ENCODE measurements at places on chromosomes 12 and 14.

DNA sequence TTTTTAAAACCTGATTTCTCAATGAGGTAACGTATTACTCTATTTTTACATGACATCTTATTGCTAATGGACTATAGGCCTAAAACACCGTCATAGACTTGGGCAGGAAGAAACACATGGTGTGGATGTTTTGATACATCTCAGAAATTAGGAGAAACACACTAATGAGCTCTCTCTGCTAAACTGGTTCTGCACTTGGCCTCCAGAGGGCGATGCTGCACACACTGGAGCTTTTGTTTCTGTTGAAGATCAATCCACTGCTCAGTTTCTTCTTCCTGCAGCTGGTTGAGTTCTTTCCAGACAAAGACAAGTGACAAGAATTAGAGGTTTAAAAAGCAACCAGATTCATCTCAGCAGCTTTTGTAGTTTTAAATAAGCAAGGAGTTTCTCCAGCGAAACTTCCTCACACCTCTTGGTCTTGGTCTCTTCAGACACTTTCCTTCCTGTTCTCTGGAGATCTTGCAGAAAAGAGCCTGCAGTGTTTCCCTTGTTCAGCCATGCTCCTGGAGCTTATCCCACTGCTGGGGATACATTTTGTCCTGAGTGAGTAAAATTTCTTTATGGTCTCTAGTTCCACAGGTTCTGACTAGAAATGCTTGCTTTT is 178.5 kb upstream of the OR4E1 start:
- H3K4me3 ChIP-seq: no peak overlapping the region
- peak; percentile 46 for DNase-seq
- no peaks in the 10 kb centered on the region for H3K4me1 ChIP-seq
- H3K27me3 ChIP-seq: peaks cover 5% of the 10 kb centered on the region

DNA sequence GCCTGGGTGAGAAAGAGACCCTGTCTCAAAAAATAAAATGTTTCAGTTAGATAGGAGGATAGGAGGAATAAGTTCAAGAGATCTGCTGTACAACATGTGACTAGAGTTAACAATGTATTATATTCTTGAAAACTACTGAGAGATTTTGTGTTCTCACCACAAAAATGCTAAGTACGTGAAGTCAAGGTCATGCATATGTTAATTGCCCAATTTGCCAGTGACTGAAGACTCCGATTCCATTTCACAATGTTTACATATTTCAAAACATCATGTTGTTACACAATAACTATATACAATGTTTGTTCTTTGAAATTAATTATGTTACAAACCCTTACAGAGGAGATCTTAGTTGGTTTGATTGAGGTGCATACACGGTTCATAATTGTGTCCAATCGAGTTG is 52.1 kb downstream of the SLC15A4 start:
- H3K4me1 ChIP-seq: no peaks in the 10 kb centered on the region
- no peaks in the 10 kb centered on the region for H3K27me3 ChIP-seq
- H3K27ac ChIP-seq: no peak overlapping the region
- no peaks in the 10 kb centered on the region for H3K36me3 ChIP-seq

- H3K4me1 ChIP-seq: peaks cover 22% of the 10 kb centered on the region
- H3K4me3 ChIP-seq: no peak overlapping the region
- H3K27ac ChIP-seq: no peak overlapping the region
- H3K36me3 ChIP-seq: no peaks in the 10 kb centered on the region
- H3K27me3 ChIP-seq: no peaks in the 10 kb centered on the region
Measured at GRCh38 chr14:77052281-77053044, 24.0 kb upstream of the IRF2BPL start.

DNA sequence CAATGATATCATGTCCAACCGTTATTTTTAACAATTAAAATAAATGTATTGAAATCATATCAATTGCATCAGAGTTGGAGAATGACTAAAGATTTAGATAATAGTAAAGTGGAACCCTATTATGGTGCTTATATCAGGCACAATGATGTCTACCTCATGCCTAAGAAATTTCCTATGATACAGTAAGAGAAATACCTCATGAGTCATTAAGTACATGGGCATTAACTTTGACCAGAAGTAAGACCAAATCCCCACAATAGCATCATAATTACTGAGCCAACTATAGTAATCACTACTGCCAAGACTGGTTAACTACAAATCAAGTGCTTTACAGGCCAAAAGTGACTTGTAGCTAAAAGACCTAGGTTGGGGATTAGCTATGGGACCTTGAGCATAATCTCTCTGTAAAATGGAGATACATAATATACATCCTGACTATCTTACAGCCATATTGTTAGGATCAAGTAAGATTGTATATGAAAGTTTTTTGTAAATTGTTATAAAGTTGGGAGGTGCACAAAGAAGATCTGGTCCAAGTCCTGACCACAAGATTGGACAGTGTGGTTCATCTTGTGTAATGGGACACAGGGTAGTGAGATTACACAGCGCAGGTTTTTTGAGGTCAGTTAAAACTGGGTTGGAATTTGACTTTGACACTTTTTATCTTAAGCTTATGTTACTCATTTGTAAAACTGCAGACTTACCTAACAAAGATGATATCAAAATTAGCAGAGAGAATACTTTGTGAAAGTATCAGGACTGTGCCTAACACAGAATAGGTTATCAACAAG is 60.5 kb downstream of the ERGIC2 start:
- H3K27me3 ChIP-seq: no peaks in the 10 kb centered on the region
- H3K4me1 ChIP-seq: no peaks in the 10 kb centered on the region
- H3K4me3 ChIP-seq: no peak overlapping the region
- peaks cover 5% of the 10 kb centered on the region for H3K36me3 ChIP-seq
- DNase-seq: no peak

GRCh38 chr12:91406920-91407341 is 224.3 kb upstream of the DCN start:
- no peak overlapping the region for H3K4me3 ChIP-seq
- H3K36me3 ChIP-seq: no peaks in the 10 kb centered on the region
- no peak for DNase-seq

DNA sequence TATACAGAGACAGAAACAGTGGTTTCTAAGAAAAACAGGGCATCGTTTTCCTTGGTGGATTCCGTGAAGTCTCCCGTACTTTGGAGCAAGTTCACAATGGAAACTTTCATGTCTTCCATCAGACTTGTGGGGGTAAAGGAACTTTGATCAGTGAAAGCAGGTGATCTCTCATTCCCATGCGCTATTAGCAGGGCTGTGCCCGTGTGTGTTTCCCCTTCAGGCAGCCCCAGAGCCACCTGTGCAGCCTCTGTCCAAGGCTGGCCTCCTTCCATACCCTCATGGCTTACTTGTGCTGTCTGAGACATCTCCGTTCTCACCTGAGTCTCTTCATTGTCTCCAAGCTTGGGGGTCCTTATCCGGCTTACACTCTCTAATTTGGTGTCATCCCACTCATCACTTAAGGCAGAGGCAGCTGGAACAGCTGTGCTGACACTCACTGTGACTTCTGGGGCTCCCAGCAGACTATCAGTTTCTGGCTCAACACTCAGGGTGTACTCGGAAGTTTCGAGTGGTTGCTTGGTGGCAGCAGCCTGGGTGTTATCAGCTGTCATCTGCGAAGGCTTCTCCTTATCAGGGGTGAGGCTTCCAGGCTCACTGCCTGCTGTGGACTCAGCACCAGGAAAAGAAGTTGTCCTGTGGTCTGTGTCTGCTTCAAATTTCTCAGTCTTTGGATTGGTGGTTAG is 13.8 kb downstream of the ARMH4 start:
- no peak overlapping the region for H3K4me3 ChIP-seq
- no peaks in the 10 kb centered on the region for H3K4me1 ChIP-seq
- H3K36me3 ChIP-seq: no peaks in the 10 kb centered on the region
- no peak overlapping the region for H3K27ac ChIP-seq

GRCh38 chr12:64400041-64400440 is 4.2 kb upstream of the XPOT start:
- peak; percentile 38 for DNase-seq
- H3K4me3 ChIP-seq: peak overlapping the region; percentile 14
- H3K36me3 ChIP-seq: peaks cover 3% of the 10 kb centered on the region
- H3K4me1 ChIP-seq: peaks cover 4% of the 10 kb centered on the region
- H3K27ac ChIP-seq: peak overlapping the region; percentile 37

GRCh38 chr12:97921979-97922722 is 459.5 kb downstream of the RMST start:
- H3K4me1 ChIP-seq: no peaks in the 10 kb centered on the region
- DNase-seq: no peak
- H3K27ac ChIP-seq: no peak overlapping the region
- H3K27me3 ChIP-seq: no peaks in the 10 kb centered on the region

DNA sequence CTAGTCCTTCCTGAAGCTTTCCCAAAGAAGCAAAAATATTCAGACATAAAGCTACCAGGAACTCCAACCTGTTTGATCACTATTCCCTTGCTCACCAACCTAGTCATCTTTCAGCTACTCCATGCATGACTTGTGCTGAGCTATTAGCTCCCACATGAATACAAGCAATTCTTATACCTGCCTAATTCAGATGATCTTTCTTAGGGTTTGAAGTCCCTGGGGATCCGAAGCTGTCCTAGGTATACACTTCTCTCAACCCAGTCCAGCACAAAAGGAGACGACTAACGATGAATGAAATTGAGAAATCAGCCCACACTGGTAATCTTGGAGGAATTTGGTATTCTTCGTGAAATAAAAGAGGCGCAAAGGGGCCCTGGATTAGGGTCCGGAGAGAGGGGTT is 631 bp upstream of the PTGR2 start:
- no peaks in the 10 kb centered on the region for H3K36me3 ChIP-seq
- H3K27me3 ChIP-seq: no peaks in the 10 kb centered on the region
- H3K27ac ChIP-seq: peak overlapping the region; percentile 63

GRCh38 chr12:89325495-89325894 is 26.8 kb downstream of the DUSP6 start:
- H3K27me3 ChIP-seq: no peaks in the 10 kb centered on the region
- H3K4me1 ChIP-seq: no peaks in the 10 kb centered on the region
- H3K27ac ChIP-seq: no peak overlapping the region

- no peak overlapping the region for H3K27ac ChIP-seq
- no peak overlapping the region for H3K4me3 ChIP-seq
- DNase-seq: no peak
- H3K36me3 ChIP-seq: no peaks in the 10 kb centered on the region
Measured at GRCh38 chr14:75310295-75311111, 31.9 kb downstream of the FOS start.

DNA sequence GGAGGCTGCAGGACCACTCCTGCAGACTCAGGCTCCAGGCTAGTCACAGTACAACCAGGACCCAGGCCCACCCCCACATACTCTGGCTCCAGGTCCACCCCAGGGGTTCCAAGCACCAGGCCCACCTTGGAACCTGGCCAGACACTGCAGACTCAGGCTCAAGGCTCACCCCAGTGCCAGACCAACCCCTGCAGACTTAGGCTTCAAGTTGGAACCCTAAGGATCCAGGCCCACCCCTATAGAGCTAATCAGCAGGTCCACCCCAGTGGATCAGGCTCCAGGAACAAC is 8.8 kb downstream of the WASHC3 start:
- H3K27me3 ChIP-seq: no peaks in the 10 kb centered on the region
- H3K4me1 ChIP-seq: no peaks in the 10 kb centered on the region
- H3K36me3 ChIP-seq: peaks cover 35% of the 10 kb centered on the region
- no peak overlapping the region for H3K27ac ChIP-seq
- no peak overlapping the region for H3K4me3 ChIP-seq

GRCh38 chr14:73428353-73428824 is 30.0 kb downstream of the NUMB start:
- H3K27ac ChIP-seq: no peak overlapping the region
- H3K36me3 ChIP-seq: no peaks in the 10 kb centered on the region
- no peak for DNase-seq
- H3K4me3 ChIP-seq: no peak overlapping the region

GRCh38 chr12:75623631-75624154 is 112.3 kb upstream of the KRR1 start:
- H3K4me1 ChIP-seq: no peaks in the 10 kb centered on the region
- H3K4me3 ChIP-seq: no peak overlapping the region
- DNase-seq: no peak
- no peak overlapping the region for H3K27ac ChIP-seq

GRCh38 chr14:94656043-94656442 is 43.9 kb downstream of the SERPINA3 start:
- no peak overlapping the region for H3K27ac ChIP-seq
- no peak for DNase-seq
- no peaks in the 10 kb centered on the region for H3K36me3 ChIP-seq
- no peaks in the 10 kb centered on the region for H3K4me1 ChIP-seq
- no peak overlapping the region for H3K4me3 ChIP-seq

DNA sequence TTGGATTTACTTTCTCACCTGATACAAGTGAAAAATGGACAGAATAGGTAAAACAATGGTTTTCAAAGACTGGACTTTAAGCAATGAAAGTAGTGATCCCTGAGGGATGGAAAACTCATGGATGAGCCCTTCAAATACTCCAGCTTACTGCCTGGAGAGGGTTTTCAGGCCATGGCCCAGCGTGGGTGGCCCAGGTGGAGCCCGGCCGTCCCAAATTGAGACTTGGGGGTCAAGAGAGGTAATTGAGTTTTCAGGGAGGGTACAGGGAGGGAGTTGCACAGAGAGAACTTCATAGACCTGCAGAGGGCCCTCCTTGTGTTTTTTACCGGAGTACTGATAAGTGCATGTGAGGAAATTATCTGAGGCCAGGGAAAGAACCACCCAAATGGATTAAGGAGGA is 37.2 kb downstream of the RAN start:
- no peaks in the 10 kb centered on the region for H3K27me3 ChIP-seq
- no peak for DNase-seq
- no peaks in the 10 kb centered on the region for H3K4me1 ChIP-seq
- H3K4me3 ChIP-seq: no peak overlapping the region
- H3K27ac ChIP-seq: no peak overlapping the region

GRCh38 chr14:34036319-34036766 is 85.5 kb upstream of the EGLN3 start:
- H3K27ac ChIP-seq: no peak overlapping the region
- H3K4me3 ChIP-seq: no peak overlapping the region
- H3K27me3 ChIP-seq: no peaks in the 10 kb centered on the region
- no peaks in the 10 kb centered on the region for H3K4me1 ChIP-seq
- no peak for DNase-seq

GRCh38 chr12:45568808-45569207 is 160.7 kb upstream of the ARID2 start:
- H3K27ac ChIP-seq: no peak overlapping the region
- H3K4me3 ChIP-seq: no peak overlapping the region
- no peaks in the 10 kb centered on the region for H3K27me3 ChIP-seq

DNA sequence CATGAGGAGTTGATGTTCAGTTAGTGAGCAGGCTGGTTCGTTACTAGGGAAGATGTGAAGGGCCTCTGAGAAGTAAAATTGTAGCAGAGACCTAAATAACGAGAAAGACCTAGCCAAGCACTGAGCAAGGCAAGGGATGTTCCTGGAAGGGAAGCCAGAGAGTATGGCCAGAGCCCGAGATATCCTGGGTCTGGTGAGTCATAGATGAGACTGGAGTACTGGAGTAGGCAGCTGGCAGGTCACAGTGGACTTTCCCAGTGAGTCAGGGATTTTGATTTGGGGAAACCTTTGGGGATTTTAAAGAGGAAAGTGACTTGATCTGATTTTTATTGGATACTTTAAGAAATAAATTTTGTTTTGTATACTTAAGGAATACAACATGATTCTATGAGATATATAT is 369.0 kb downstream of the DIO2 start:
- H3K36me3 ChIP-seq: no peaks in the 10 kb centered on the region
- H3K4me3 ChIP-seq: no peak overlapping the region
- no peak for DNase-seq
- H3K27ac ChIP-seq: no peak overlapping the region
- no peaks in the 10 kb centered on the region for H3K4me1 ChIP-seq
